T-helper 2 cell treated with Interferon-gamma antibody and Interleukin-4, amounts not matched to agents 5 μg/mL and 100 μg/mL, for 36 hours (primary cell): ENCODE measurements at places on chromosomes 7 and 10.

DNA sequence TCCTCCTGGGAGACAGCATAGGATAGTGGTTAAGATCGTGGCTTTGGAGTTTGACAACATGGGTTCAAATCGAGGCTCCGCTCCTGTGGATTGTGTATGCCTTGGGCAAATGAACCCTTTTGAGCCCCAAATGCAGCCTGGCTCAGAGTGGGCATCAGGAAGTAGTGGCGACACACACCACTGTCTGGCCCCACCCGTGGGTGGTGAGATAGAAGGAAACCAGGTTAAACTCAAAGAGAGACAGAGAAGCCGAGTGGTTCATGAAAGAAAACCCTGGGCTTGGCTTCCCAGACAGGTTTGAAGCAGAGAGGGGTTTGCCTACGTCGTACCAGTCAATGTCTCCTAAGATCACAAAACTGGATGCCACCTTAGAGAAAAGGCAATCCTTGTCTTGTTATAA lies 57.7 kb downstream of the PRTFDC1 start:
- no peaks in the 10 kb centered on the region for H3K27me3 ChIP-seq
- peaks cover 8% of the 10 kb centered on the region for H3K36me3 ChIP-seq
- H3K4me1 ChIP-seq, result peaks cover 17% of the 10 kb centered on the region
- no peak for DNase-seq

DNA sequence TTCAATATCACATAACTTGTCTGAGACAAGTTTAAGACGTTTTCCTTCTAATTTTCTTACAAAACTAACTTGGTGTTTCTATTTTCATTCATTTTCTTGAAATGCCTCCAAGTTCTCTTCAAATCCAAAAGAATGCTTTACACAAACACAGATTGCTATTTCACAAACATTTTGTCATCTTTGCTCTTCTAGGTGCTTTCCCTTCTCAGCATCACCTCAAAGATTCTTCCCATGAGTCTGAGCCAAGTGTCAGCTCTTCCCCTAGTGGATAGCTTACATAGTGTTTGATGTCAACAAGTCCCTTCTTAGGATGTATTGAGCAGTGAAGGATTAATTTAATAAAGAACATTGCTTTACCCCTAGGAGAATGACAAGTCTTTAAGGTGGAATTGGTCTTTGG lies 38.1 kb upstream of the SEMA3A start:
- H3K27me3 ChIP-seq, result no peaks in the 10 kb centered on the region
- H3K4me3 ChIP-seq, result no peak overlapping the region
- DNase-seq, result no peak

DNA sequence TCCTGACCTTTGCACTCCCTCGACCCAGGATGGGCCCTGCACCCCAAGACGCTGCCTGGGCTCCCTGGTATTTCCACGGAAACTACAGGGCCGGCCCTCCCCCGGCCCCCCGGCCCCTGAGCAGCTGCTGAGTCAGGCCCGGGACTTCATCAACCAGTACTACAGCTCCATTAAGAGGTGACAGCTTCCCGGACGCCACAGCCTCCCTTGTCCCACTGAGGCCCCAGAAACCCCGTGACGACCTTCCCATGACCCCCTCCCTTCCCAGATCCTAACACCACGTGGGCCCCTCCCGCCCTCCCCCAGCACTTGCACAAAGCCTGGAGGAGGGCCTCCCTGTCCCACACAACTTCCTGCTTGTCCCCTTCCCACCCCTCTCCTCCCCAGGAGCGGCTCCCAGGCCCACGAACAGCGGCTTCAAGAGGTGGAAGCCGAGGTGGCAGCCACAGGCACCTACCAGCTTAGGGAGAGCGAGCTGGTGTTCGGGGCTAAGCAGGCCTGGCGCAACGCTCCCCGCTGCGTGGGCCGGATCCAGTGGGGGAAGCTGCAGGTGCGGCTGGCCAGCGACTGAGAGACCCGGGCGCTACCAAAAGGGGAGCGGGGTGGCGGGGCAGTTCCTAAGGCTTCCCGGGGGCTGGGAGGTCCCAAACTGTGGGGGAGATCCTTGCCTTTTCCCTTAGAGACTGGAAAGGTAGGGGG lies 5.7 kb downstream of the NOS3 start:
- no peaks in the 10 kb centered on the region for H3K27me3 ChIP-seq
- no peak for DNase-seq
- H3K36me3 ChIP-seq, result no peaks in the 10 kb centered on the region
- H3K4me3 ChIP-seq, result no peak overlapping the region
- peaks cover 19% of the 10 kb centered on the region for H3K4me1 ChIP-seq

DNA sequence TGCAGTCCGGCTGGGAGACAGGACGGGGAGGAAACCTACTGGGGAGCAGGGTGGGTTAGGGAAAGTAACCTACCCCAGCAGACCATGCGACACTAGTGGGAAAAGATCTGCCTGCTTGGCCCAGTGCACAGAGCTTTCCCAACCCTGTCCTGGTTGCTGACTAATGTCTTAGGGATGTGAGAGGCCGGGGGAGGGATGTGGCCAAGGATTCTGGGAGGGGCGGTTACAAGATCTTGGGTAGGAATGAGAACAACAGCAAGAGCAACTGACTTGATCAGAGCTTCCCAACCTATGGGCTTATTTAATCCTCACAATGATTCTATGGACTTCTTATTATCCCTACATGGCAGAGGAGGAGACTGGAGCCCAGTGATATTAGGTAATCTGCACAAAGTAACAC lies 24.0 kb upstream of the EIF5AL1 start:
- H3K27me3 ChIP-seq, result peaks cover 2% of the 10 kb centered on the region
- H3K4me3 ChIP-seq, result no peak overlapping the region
- no peaks in the 10 kb centered on the region for H3K4me1 ChIP-seq
- H3K36me3 ChIP-seq, result no peaks in the 10 kb centered on the region

DNA sequence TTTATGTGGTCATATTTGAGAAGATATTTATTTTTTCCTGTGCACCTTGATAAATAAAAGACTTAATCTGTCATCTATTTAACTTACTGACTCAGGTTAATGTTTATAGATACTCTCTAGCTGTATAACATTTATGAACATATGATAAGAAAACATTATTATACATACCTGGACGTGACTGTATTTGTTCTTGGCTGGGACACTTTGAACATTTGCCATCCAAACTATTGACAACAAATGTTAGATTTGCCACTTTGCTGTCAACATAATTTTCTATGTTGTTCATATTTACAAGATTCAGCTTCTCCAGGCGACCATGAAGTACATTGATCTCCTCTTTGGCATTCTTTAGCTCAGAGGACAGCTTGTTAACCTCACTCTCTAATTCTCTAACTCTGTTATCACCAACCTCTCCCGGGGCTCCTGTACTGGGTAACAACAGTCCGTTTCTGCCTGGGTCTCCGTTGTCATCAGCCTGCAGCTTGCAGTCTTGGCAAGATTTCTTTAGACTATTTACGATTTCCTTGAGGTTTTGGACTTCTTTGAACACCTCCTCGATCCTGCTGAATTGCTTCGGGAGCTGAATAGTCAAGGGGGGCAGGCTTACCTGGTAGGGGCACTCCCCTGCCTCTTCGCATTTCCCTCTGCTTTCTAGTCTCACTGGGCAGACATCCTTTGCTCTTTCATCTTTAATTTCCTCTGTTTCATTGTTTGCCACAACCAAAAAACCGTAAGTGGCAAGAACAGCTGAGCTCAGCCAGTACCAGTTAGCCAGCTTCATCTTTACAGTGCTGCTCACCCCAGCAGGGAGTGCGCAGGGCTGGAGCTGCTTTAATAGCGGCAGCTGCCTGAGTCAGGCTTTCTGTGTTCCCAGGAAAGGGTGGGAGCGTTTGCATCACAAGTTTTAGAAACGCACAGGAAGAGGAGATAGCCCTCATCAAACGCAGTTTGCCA lies at the start of gene FGL2:
TSS of gene FGL2 (minus strand) at position 807 of the 954 bp plus-strand sequence. CDS start at position 781, 26 bp downstream.
- peaks cover 3% of the 10 kb centered on the region for H3K36me3 ChIP-seq
- peak within 1 kb of the TSS; percentile 86 for H3K27ac ChIP-seq
- no peaks in the 10 kb centered on the region for H3K27me3 ChIP-seq
- peak within 1 kb of the TSS; percentile 83 for H3K4me3 ChIP-seq
- H3K4me1 ChIP-seq, result peaks cover 44% of the 10 kb centered on the region
- peak; percentile 16 for DNase-seq

DNA sequence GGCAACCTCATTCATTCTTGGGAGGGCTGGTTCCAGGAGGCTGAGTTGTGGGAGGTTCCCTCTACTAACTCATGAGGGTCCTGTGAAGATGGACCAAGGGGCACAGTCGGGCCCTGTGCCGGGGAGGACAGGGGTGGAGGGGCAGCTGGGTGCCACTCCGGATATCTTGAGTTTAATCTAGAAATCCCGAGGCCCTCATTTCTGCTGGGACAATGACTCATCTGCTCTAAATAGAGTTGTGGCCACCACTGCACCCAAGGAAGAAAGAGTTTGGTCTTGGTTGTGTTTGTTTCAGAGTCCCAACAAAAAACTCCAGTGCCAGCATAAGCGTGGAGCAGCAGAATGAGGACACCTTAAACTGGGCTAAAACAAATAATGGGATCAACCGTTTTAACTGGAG lies 82.4 kb downstream of the EBF3 start:
- H3K27me3 ChIP-seq, result no peaks in the 10 kb centered on the region
- DNase-seq, result no peak
- H3K4me3 ChIP-seq, result no peak overlapping the region
- no peaks in the 10 kb centered on the region for H3K36me3 ChIP-seq

- H3K4me1 ChIP-seq, result no peaks in the 10 kb centered on the region
- no peak overlapping the region for H3K27ac ChIP-seq
- H3K36me3 ChIP-seq, result no peaks in the 10 kb centered on the region
- no peak for DNase-seq
- no peak overlapping the region for H3K4me3 ChIP-seq
Observed at GRCh38 chr7:106793015-106793975, 71.8 kb upstream of the PIK3CG start.

GRCh38 chr7:116702046-116702785 lies 30.2 kb downstream of the MET start:
- no peaks in the 10 kb centered on the region for H3K27me3 ChIP-seq
- no peaks in the 10 kb centered on the region for H3K36me3 ChIP-seq
- H3K4me3 ChIP-seq, result no peak overlapping the region
- no peak overlapping the region for H3K27ac ChIP-seq
- H3K4me1 ChIP-seq, result no peaks in the 10 kb centered on the region

DNA sequence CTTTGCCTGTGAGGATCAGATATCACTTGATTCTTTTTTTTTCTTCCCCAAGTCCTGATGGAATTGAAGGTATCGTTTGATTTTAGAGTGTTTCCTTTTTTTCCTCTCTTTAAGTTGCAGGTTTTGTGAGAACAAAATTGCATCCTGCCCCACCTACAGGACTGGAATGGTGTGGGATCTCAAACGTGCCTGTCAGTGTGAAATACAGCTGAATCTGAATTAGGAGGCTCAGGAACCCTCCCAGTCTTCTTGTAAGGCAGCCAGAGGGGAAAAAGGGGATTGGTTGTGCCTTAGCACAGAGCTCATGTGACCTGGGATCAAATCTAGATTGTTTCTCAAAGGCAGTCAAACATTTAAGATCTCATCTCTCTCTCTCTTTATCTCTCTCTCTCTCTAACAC lies 32.7 kb upstream of the KLHL7 start:
- H3K27me3 ChIP-seq, result peaks cover 31% of the 10 kb centered on the region
- H3K4me3 ChIP-seq, result no peak overlapping the region
- no peak for DNase-seq
- H3K27ac ChIP-seq, result no peak overlapping the region
- H3K4me1 ChIP-seq, result no peaks in the 10 kb centered on the region
- no peaks in the 10 kb centered on the region for H3K36me3 ChIP-seq

DNA sequence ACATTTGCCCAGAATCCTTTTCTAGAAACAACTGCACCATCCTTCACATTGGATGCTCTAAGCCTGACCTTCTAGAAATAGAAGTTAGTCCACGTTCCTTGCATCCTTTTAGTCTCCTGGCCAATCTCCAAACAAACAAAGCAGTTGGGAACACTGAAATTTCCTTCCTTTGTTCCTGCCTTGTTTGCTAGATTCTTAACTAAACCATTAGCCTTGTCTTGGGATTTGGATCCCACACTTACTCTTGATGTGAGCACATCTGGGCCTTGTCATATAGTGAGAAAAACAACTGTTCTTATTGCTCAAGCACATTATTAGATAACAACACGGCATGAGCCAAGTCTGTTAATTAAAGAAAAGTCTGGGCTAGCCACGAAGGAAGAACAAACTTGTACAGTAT lies 319.3 kb upstream of the GHITM start:
- no peaks in the 10 kb centered on the region for H3K36me3 ChIP-seq
- H3K27me3 ChIP-seq, result no peaks in the 10 kb centered on the region
- DNase-seq, result no peak

- DNase-seq, result no peak
- no peak overlapping the region for H3K27ac ChIP-seq
- H3K36me3 ChIP-seq, result peaks cover 9% of the 10 kb centered on the region
- H3K27me3 ChIP-seq, result peaks cover 9% of the 10 kb centered on the region
Observed at GRCh38 chr10:88062798-88063472, 199.5 kb downstream of the PTEN start.

DNA sequence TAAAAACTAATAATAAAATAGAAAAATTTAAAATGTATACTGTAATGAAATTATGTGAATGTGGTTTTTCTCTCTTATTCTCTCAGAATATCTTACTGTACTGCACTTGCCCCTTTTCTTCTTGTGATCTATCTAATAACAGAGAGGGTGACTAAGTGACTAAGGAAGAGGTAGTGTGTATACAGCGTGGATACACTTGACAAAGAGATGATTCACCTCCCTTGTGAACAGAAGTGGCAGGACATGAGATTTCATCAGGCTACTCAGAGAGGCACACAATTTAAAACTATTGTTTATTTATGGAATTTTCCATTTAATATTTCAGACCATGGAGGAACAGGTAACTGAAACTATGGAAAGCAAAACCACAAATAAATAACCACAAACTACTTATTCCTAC lies 806.6 kb upstream of the GHITM start:
- DNase-seq, result no peak
- no peaks in the 10 kb centered on the region for H3K36me3 ChIP-seq
- no peaks in the 10 kb centered on the region for H3K27me3 ChIP-seq
- no peak overlapping the region for H3K4me3 ChIP-seq
- no peak overlapping the region for H3K27ac ChIP-seq

DNA sequence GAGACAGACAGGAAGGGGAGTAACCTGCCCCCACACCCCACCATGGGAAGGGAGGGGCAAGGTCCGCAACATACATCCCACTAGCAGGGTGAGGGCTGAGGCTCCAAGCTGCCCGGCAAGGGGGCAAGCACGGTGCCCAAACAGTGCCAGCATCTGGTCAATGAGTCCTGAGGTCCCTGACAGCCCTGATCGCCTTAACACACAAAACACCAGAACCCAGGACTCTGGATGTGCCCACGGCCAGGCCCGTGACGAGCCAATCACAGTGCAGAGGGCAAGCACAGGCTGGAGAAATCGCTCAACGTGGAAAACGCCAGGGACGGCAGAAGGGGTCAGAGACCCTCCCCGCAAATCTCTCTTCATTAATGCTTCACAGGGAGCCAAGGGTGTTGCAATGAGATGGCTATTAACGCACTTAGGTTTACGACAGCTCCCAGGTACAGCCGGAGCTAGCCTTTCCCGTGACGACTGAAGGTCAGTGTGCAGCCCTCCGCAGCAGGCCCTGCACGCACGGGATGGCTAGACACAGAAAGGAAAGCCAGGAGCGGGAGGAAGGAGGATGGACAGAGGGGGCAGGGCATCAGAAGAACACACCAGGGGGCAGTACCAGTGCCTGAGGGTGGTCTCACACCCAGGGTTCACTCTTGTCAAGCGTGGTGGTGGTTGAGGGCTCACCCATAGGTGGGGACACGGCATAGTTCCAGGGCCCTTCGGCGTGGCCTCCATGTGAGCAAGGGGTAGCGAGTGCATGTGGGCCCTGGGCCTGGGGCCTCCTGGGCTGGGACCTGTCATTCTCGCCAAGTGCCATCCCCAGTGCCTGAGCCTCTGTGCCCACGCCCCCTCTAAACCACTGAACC lies 220.5 kb downstream of the MAD1L1 start:
- H3K4me1 ChIP-seq, result no peaks in the 10 kb centered on the region
- H3K27me3 ChIP-seq, result no peaks in the 10 kb centered on the region
- H3K36me3 ChIP-seq, result no peaks in the 10 kb centered on the region
